ENCODE measurements at places on chromosomes 1 and 21. TPM values are rescaled to one million over a fixed set of nuclear protein-coding genes. Genes with fewer than 3 reads are reported as not detected.

SARS1 gene
- 125 TPM for polyA plus RNA-seq

OR2G6 gene
- not detected for polyA plus RNA-seq

CELSR2 gene
- polyA plus RNA-seq = 11.2 TPM

PNRC2 gene
- 218 TPM for polyA plus RNA-seq

KCNJ6 gene
- polyA plus RNA-seq = 0.35 TPM

ATP6V0B gene
- 149 TPM for polyA plus RNA-seq

NHLH1 gene
- 0.89 TPM for polyA plus RNA-seq

OR2T2 gene
- not detected for polyA plus RNA-seq

ECM1 gene
- polyA plus RNA-seq = 0.74 TPM

SLAMF9 gene
- polyA plus RNA-seq = not detected

C2CD4D gene
- polyA plus RNA-seq = 0.82 TPM

SPATA45 gene
- polyA plus RNA-seq = not detected

VWA1 gene
- polyA plus RNA-seq = 7.2 TPM

UAP1 gene
- polyA plus RNA-seq = 26.7 TPM

KRTAP19-3 gene
- polyA plus RNA-seq = not detected

GIPC2 gene
- 1.2 TPM for polyA plus RNA-seq

AGO1 gene
- polyA plus RNA-seq = 10.6 TPM

GOLT1A gene
- polyA plus RNA-seq = 7.2 TPM

OPRD1 gene
- 0.55 TPM for polyA plus RNA-seq

GBP2 gene
- not detected for polyA plus RNA-seq

WDR64 gene
- polyA plus RNA-seq = not detected

RLF gene
- 4.4 TPM for polyA plus RNA-seq

OR2L5 gene
- polyA plus RNA-seq = not detected

OXCT2 gene
- polyA plus RNA-seq = 1.4 TPM

SMIM12 gene
- 22.7 TPM for polyA plus RNA-seq

NPR1 gene
- 3.3 TPM for polyA plus RNA-seq

HPCA gene
- polyA plus RNA-seq = 0.82 TPM

PDE9A gene
- 27.2 TPM for polyA plus RNA-seq

MATN1 gene
- polyA plus RNA-seq = 0.21 TPM

C1orf226 gene
- polyA plus RNA-seq = 2.3 TPM

MIXL1 gene
- 0.66 TPM for polyA plus RNA-seq

Data from GM23338 (cell line).